ENCODE measurements at places on chromosomes 2 and 18. TPM values are rescaled to one million over a fixed set of nuclear protein-coding genes. Genes with fewer than 3 reads are reported as not detected.

DNA sequence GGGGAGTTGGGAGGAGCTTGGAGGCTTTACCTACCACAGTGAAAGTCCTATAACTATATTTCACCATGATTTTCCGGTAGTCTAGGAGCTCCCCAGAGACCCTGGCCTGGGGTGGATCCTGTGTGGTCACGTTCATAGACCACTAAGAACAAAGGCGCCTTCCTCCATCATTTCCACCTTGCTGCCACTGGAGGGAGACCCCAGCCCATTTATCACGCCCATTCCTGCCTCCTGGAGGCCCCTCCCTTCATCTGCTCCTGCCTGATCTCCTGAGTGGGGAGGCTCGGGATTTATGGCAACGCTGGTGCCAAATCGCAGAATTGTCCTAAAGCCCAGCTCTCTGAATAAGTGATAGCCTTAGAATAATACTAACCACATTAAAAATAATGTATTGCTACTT is 507.6 kb upstream of the SPHKAP start:
- no peak for DNase-seq

- peak; percentile 22 for DNase-seq
Measured at GRCh38 chr2:109370399-109371035, 241.5 kb downstream of the SH3RF3 start.

- DNase-seq = no peak
Measured at GRCh38 chr2:233100192-233100998, 40.3 kb downstream of the INPP5D start.

DNA sequence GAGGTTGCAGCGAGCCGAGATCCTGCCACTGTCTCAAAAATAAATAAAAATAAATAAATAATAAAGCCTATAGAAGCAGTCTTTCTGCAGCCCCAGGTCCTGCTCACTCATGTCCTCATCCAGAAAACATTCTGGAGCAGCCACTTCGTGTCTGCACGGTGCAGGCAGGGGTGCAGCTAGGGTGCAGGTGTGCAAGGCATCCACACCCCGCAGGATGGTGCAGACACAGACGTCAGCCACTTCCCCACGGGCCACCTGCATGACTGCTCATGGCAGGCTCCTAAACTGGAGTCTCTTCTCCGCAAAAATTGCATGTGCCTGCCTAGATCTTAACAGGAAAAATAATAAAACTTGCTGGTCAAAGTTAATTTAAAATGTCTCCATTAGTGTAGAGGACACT is 80.2 kb upstream of the SNTG2 start:
- no peak for DNase-seq

DNA sequence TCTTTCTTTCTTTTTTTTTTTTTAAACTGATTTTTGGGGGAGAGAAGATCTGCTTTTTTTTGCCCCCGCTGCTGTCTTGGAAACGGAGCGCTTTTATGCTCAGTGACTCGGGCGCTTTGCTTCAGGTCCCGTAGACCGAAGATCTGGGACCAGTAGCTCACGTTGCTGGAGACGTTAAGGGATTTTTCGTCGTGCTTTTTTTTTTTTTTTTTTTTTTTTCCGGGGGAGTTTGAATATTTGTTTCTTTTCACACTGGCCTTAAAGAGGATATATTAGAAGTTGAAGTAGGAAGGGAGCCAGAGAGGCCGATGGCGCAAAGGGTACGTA is 587 bp downstream of the MEIS1 start:
- no peak for DNase-seq

- DNase-seq = no peak
Measured at GRCh38 chr18:44803019-44803650, 122.4 kb downstream of the SETBP1 start.

DNA sequence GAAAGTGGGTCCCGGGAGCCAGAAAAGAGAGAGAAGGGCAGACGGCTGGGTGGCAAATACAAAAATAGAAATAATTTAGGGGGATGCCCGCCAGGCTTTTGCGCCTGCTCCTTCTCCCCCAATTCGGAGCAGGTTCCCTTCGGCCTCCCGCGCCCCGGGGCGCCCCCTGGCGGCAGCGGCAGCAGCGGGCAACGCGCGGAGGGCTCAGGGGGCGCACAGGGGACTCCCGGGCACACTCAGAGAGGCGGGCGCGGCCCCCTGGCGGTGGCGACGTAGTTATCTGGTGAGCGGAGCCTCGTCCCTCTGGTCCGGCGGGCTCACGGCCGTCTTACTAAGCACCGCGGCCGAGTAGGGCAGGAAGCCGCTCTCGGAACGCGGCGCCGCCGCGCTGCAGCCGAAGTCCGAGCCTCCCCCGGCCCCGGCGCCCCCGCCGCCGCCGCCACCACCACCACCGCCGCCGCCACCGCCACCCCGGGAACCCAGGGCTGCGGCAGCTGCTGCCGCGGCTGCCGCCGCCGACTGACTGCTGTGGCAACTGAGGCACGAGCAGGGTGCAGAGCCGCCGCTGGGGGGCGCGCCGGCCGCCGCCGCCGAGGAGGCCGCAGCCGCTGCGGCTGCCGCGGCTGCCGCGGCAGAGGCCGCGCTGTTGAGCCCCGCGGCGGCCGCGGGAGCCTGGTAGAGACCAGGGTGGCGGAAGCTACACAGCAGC is 3.8 kb downstream of the EVX2 start:
- DNase-seq = no peak

GRCh38 chr18:41940506-41941215 is 14.4 kb upstream of the PIK3C3 start:
- DNase-seq = no peak

- no peak for DNase-seq
Measured at GRCh38 chr2:43161650-43162510, 64.5 kb downstream of the ZFP36L2 start.

GRCh38 chr2:2540406-2540805 is 209.3 kb upstream of the MYT1L start:
- no peak for DNase-seq

- DNase-seq = no peak
Measured at GRCh38 chr2:141062031-141062430, 1068.8 kb downstream of the LRP1B start.

- DNase-seq = no peak
Measured at GRCh38 chr2:61135510-61135909, 26.5 kb upstream of the C2orf74 start.

DNA sequence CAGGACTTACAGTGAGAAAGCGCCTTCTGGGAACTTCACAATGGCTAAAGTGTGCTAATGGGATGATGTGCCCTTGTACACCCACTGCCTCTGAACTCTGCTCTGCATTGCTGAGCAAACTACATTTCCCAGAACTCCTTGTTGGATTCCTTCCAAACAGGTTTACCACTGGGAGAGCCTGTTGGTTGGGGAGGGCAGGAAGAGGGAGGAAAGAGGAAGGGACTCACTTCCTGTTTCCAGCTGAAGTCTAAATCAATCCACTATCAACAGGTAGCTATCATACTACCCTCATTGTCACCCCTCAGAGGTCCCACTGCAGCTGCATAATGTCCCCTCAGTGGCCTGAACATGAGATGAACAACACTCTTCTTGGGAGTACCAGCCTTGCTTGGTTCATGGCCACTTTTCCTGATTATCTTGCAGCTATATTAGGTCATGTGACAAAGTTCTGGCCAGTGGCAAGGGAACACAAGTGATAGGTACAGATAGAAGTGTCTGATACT is 109.7 kb downstream of the MSH2 start:
- no peak for DNase-seq

DNA sequence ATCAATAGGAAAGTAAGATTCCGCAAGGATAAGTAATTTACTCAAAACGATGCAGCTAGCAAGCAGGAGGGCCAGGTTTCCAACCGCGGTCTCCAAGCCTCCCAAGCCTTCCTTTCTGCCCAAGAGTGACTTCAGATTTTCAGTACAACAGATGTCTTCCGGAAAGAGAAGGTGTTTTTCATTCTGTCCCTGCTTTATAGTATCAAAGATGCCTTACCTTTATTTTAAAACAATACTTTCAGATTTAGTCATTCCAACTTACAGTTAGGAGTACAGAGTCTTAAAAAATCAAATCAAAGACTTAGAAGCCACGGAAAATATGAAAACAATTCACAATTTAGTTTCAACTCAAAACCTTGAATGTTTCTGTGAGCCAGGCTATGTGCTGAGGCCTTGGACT is 43.6 kb downstream of the CYB5A start:
- no peak for DNase-seq

DNA sequence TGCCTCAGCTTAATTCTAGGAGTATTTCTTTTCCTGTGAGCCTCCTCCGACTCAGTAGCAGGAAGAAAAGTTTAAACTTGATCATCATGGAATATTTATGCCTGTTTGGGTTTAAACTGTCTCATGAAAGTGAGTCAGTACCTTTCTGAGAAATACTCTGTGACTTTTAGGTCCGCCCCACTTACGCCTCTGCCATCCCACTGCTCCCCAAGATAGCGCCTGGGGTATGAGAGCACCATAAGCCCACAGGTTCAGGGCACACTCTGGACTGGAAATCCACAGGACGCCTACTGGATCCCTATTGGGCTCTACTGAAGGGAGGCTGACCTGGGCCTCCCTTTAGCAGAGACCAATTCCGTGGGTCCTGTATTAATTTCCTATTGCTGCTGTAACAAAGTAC is 175.8 kb upstream of the CDH20 start:
- no peak for DNase-seq

DNA sequence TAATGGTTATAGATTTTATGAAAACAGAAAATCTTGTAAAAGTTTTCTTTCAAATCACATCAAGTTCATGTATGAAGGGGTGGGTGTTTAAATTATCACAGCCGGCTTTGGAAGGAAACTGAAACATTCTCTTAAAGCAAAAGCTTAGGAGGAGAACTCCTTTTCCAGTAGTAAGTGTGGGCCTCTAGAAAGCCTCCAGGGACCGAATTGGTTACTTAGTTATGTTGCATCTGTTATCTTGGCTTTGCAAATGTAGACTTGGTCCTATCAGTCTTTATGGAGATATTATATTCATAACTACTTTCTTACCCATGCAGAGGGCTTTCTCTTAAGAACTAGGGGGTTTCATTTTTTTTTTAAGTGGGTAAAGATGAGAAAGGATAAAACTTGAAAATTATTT is 7.4 kb downstream of the NAB1 start:
- no peak for DNase-seq

DNA sequence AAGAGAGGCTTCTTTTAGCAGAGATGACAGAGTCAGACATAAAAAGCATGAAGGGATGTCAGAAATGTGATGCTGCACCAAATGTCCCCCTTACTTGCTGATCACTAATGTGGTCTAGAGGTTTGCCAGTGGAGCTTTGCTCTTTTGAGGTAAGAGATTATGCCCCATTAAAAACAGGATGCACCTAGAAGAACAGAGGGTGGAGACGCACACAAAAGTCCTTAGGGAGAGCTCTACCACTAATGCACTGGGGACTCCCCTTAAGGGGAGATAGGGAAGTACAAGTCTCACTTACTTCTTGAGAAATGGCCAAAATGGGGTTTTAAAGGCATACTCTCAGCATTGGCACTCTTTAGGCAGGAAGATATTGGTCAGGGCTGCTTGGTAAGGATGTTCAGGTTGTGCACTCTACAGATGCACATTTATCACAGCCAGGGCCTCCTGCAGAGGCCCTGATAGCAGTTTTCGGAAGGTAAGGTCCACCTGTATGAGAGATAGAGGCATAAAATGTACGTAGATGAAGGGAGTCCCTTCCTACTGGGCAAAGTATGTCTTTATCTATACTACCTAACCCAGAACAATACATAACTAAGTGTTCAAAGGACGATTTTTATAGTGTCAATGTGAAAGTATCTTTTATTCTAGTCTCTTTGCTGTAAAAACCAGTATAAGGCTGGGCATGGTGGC is 17.0 kb upstream of the SCYGR1 start:
- DNase-seq = no peak

- DNase-seq = no peak
Measured at GRCh38 chr18:31876707-31877106, 66.2 kb downstream of the TRAPPC8 start.

DNA sequence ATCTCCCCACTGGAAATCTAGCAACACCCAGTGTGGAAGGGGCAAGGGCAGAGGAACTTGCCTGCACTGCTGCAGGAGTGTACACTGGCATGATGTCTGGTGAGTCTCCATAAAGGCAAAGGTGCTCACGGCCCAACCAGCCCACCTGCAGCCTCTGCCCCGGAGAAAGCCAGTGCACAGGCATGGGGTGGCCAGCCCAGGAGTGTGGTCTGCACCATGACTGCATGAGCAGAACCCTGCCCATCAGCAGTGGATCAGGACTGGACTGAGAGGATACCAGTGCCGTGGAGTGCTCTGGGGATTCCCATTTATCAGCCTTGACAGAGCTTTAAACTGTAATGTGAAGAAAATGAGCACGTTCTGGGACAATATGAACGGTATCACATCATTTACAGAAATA is 342.6 kb upstream of the HS6ST1 start:
- peak; percentile 36 for DNase-seq

- no peak for DNase-seq
Measured at GRCh38 chr2:118929059-118929458, 12.9 kb upstream of the MARCO start.

GRCh38 chr2:211867845-211868451 is 670.7 kb downstream of the ERBB4 start:
- DNase-seq = no peak

GRCh38 chr2:21228041-21228895 is 104.5 kb downstream of the TDRD15 start:
- DNase-seq = no peak

GRCh38 chr2:643334-643733 is 33.9 kb downstream of the TMEM18 start:
- peak; percentile 31 for DNase-seq

- no peak for DNase-seq
Measured at GRCh38 chr2:102604769-102605168, 14.6 kb upstream of the SLC9A2 start.

DNA sequence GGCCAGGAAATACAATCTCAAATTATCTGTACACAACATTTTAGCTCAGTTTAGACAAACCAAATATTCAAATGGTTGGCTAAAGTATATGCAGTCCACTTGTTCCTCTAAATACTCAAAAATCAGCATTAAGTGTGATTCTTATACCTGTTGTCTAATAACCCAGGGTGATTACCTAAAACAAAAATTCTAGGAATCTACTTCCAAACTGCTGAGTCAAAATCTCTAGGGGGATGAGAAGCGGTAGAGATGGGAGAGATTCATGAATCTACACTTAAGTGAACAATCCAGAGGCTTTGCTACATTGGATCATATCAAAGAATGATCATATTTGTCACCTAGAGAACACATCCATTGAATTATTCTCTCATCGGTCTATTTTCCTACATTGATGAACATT is 420.9 kb upstream of the PKDCC start:
- no peak for DNase-seq

GRCh38 chr2:161044095-161044865 is 115.9 kb upstream of the TANK start:
- no peak for DNase-seq

Gene FAM237A
- total RNA-seq = not detected

Gene VAMP5
- total RNA-seq = 31.7 TPM

Gene STAT4
- total RNA-seq = 0.98 TPM

Gene EML4
- 30.4 TPM for total RNA-seq

Gene ANO7
- total RNA-seq = 1.3 TPM

Gene CNDP1
- 66.3 TPM for total RNA-seq

Gene DSG1
- 2.5 TPM for total RNA-seq

Gene C2orf92
- 11.7 TPM for total RNA-seq

Gene CD8B
- total RNA-seq = 0.45 TPM

Gene DSC3
- total RNA-seq = 0.03 TPM

All from left lobe of liver (tissue), 2 donors.